Vein endothelial cell (primary cell): ENCODE measurements at places on chromosomes 3 and 15. TPM values are rescaled to one million over a fixed set of nuclear protein-coding genes. Genes with fewer than 3 reads are reported as not detected.

Gene RAB11A
- 248 and 436 TPM in 2 replicates for total RNA-seq

Gene IL5RA
- total RNA-seq: not detected in 2 replicates

Gene CD86
- total RNA-seq: not detected in 2 replicates

Gene CD96
- not detected in 2 replicates for total RNA-seq

Gene AMOTL2
- 141 and 175 TPM in 2 replicates for total RNA-seq

Gene CCR5
- not detected in 2 replicates for total RNA-seq

Gene FSTL1
- total RNA-seq: 475 and 666 TPM in 2 replicates

Gene TEX55
- total RNA-seq: not detected in 2 replicates

Gene MST1R
- 0.29 and 0.33 TPM in 2 replicates for total RNA-seq

Gene SLC38A3
- total RNA-seq: not detected in 2 replicates

Gene ARPP21
- under 0.01 and 0.38 TPM in 2 replicates for total RNA-seq

Gene GRAMD2A
- 0.33 TPM in 1 of 2 replicates, not detected in the other for total RNA-seq

Gene ANKDD1A
- 2.5 and 2.6 TPM in 2 replicates for total RNA-seq

Gene GNAT1
- total RNA-seq: not detected in 2 replicates

Gene GOLGA8O
- total RNA-seq: 0.67 TPM in 1 of 2 replicates, not detected in the other

Gene CACNA2D3
- not detected in 2 replicates for total RNA-seq

Gene MKRN2
- 41.3 and 41.8 TPM in 2 replicates for total RNA-seq

Gene LMAN1L
- not detected in 2 replicates for total RNA-seq

Gene NCEH1
- total RNA-seq: 18.6 and 33.7 TPM in 2 replicates

Gene SRPRB
- total RNA-seq: 56.2 and 68.4 TPM in 2 replicates

Gene CCDC191
- total RNA-seq: 2.6 and 2.8 TPM in 2 replicates

Gene TOP2B
- 70.2 and 86.1 TPM in 2 replicates for total RNA-seq

Gene OXNAD1
- 7.5 and 10.7 TPM in 2 replicates for total RNA-seq

Gene SAMD7
- total RNA-seq: not detected in 2 replicates

Gene MLF1
- total RNA-seq: 7.5 and 7.9 TPM in 2 replicates

Gene TMC3
- not detected in 2 replicates for total RNA-seq

Gene ZIC4
- under 0.01 TPM in 1 of 2 replicates, not detected in the other for total RNA-seq

Gene XCR1
- not detected in 2 replicates for total RNA-seq

Gene DLL4
- 80.4 and 101 TPM in 2 replicates for total RNA-seq

Gene SERP1
- 169 and 202 TPM in 2 replicates for total RNA-seq

Gene CDAN1
- total RNA-seq: 8.5 and 8.7 TPM in 2 replicates

Gene RLBP1
- not detected in 2 replicates for total RNA-seq

Gene FOXL2
- under 0.01 and 0.10 TPM in 2 replicates for total RNA-seq

Gene VGLL3
- total RNA-seq: 1.6 and 3.4 TPM in 2 replicates

Gene MITF
- total RNA-seq: 2.1 and 3.3 TPM in 2 replicates

Gene NANOGP8
- total RNA-seq: 0.38 TPM in 1 of 2 replicates, not detected in the other

Gene SGO1
- 4.6 and 7.1 TPM in 2 replicates for total RNA-seq

Gene FEZF2
- total RNA-seq: not detected in 2 replicates

Gene ZPLD1
- total RNA-seq: under 0.01 TPM in 1 of 2 replicates, not detected in the other

Gene GHSR
- not detected in 2 replicates for total RNA-seq

Gene DLEC1
- under 0.01 TPM in 1 of 2 replicates, not detected in the other for total RNA-seq

Gene DUOXA1
- not detected in 2 replicates for total RNA-seq

Gene ADAMTSL3
- under 0.01 and 0.38 TPM in 2 replicates for total RNA-seq

Gene CHST13
- total RNA-seq: not detected in 2 replicates

Gene SCAANT1
- total RNA-seq: not detected in 2 replicates

Gene PRSS50
- not detected in 2 replicates for total RNA-seq

Gene POC1A
- 3.9 and 6.4 TPM in 2 replicates for total RNA-seq

Gene LYZL4
- not detected in 2 replicates for total RNA-seq

Gene PGBD4
- total RNA-seq: 1.2 and 1.3 TPM in 2 replicates

Gene CHRFAM7A
- total RNA-seq: 1.6 and 3.3 TPM in 2 replicates

Gene IMPG2
- total RNA-seq: 0.67 and 0.98 TPM in 2 replicates

Gene ASB14
- total RNA-seq: not detected in 2 replicates

Gene ARL14
- total RNA-seq: 0.29 TPM in 1 of 2 replicates, not detected in the other

Gene FGD5
- 127 and 130 TPM in 2 replicates for total RNA-seq

Gene ATP13A5
- not detected in 2 replicates for total RNA-seq

Gene NDN
- 26.5 and 38.2 TPM in 2 replicates for total RNA-seq

Gene SLC28A2
- total RNA-seq: not detected in 2 replicates
